ENCODE measurements at places on chromosomes 11 and 22.
A peak's percentile ranks its signal among the peaks of the same experiment; 100 is the strongest.

GRCh38 chr11:42195289-42196013, 736.0 kb upstream of the LRRC4C start:
- no peak for DNase-seq

DNA sequence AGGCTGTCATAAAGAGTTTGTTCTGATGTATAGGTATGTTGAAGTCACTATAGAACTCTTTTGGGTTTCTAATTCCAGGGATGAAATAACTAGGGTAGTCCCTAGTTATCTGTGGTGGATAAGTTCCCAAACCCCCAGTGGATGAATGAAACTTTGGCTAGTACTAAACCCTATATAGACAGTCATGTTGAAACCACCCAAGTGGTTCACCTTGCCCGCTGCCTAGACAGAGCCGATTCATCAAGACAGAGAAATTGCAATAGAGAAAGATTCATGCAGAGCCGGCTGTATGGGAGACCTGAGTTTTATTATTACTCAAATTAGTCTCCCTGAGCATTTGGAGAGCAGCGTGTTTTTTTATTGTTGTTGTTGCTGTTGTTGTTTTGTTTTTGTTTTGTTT, 23.8 kb upstream of the NUCB2 start:
- no peak for DNase-seq

- DNase-seq = no peak
Measured at GRCh38 chr22:30564761-30565119, 9.7 kb downstream of the GAL3ST1 start.

- DNase-seq = peak; percentile 47
Measured at GRCh38 chr11:94128746-94129511, at the start of gene PANX1. Gene PANX1, plus strand, starts transcription at chr11:94128841. Its CDS starts 472 bp downstream, at chr11:94129313.

- no peak for DNase-seq
Measured at GRCh38 chr11:46050662-46051061, 70.6 kb downstream of the PHF21A start.

DNA sequence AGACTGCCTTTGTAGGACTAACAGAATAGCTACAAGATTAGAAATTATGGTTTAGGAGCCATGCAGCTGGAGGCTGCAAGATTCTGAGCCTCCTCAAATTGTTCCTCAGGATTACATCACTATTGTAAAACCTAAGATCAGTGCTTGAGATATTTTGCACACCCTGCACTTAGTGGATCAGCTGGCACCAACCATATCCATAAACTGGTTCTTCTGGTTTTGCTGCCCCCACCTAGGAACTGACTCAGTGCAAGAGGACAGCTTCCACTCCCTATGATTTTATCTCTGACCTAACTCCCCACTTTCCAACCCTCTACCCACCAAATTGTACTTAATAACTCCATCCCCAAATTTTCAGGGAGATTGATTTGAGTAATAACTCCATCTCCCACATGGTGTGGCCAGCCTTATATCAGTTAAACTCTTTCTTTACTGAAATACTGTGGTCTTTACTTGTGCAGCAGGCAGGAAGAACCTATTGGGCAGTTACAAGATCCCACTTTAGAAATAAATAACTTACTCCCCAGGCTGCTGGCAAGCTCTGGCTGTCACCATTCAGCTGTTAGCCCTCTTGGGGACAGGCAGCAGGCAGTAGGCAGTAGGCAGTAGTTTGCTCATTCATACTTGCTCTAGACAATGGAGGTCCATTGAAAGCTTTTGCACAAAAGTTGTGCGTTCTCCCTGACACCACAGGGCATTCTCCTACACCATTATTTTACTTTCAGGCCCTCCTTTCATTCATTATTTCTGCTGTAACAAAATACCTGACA, 119.0 kb downstream of the SLC17A6 start:
- no peak for DNase-seq

DNA sequence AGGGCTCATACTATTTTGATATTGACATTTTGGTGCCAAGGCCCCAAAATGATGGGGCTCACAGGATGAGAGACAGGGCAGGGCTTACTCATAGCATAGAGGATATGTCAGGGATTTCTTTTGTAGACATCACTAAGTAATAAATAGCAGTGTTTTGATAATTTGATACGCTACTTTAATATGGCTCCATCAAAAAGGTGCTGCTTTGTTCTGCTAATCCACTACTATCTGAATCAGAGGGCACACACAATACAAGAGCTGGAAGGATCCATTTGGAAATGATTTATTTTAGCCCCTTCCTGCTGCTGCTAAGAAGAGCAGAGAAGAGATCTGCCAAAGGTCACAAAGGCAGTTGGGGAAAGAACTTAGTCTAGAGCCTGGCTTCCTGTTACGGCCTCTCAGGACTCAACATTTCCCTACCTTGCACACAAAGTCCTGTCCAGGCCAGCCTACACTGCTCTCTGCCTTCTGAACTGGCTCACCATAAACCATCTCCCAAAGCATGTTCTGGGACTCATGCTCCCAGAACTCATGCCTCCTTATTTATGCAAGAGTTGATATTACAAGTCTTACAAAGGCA, 261.3 kb upstream of the ARHGAP20 start:
- DNase-seq = no peak

DNA sequence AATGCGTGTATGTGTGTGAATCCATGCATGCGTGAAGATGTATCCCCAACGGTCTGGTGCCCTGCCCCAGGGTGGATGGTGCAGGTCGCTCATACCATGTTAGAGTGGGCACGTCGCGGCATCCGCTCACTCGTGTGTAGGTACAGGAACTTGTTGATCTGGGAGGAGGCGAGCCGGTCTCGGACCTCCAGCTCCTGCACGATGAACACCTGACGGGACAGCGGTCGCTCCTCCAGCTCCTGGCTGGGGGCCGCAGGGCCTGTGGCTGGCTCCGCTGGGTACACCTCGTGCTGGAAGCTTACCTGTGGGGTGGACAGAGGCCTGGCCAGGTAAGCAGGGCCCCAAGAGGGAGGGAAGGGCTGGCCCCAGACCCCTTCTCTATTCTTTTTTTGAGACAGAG, 18.5 kb downstream of the ATG2A start:
- DNase-seq = no peak

All from AG04450 (cell line).